ENCODE measurements at places on chromosomes 6 and 20. TPM values are rescaled to one million over a fixed set of nuclear protein-coding genes. Genes with fewer than 3 reads are reported as not detected.

DNA sequence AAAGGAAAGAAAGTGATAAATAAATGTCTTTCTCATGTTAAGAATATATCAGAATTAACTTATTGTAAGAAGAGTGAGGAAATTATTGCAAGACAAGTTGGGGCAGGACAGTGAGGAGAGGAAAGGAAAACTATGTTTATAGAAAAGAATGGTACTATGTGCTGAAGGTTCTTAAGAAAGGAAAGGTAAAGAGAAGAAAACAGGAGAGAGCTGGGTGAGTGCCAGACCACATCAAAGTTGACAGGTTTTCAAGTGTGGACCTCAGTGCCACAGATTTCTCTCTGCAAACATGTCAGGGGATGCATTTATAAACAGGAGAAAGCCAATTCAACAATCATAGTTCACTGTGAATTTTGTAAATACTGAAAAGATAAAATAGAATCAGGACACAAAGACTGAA lies 439.2 kb downstream of the PKHD1 start:
- DNase-seq = no peak

- no peak for DNase-seq
Measured at GRCh38 chr6:37391120-37391519, 37.3 kb downstream of the RNF8 start.

GRCh38 chr20:4625687-4626086 lies 96.0 kb upstream of the PRND start:
- DNase-seq = no peak

- no peak for DNase-seq
Measured at GRCh38 chr6:21341910-21342309, 251.6 kb upstream of the SOX4 start.

Gene PAK5
- polyA plus RNA-seq = 0.48 TPM

Measured in right renal pelvis (tissue), 4 donors.